EH (cell line): ENCODE measurements at places on chromosomes 1 and 21.
A peak's percentile ranks its signal among the peaks of the same experiment; 100 is the strongest.

DNA sequence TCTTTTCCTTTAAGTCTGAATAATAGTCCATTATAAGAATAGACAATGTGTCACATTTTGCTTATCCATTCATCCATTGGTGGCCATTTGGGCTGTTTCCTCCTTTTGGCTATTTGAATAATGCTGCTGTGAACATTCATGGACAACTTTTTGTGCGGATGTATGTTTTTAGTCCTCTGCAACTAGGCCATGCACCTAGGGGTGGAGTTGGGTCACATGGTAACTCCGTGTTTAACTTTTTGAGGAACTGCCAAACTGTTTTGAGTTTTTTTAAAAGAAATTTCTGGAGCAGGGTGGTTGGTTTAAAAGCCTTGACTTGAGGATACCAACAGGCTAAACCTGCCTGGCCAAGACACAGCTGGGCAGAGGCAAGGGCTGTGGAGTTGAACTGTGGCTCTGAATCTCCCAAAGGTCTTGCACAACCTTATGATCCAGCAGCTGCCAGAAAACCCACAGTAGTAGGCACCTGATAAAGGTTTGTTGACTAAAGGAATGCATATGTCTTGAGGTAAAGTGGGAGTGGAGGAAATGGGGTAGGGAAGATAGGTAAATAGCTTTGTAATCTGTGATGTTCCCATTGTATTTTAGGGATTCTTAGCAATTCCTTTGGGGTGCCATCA is 5.6 kb upstream of the RPTN start:
- no peak for DNase-seq

- no peak for DNase-seq
Observed at GRCh38 chr1:101233495-101233894, 3.3 kb upstream of the S1PR1 start.

DNA sequence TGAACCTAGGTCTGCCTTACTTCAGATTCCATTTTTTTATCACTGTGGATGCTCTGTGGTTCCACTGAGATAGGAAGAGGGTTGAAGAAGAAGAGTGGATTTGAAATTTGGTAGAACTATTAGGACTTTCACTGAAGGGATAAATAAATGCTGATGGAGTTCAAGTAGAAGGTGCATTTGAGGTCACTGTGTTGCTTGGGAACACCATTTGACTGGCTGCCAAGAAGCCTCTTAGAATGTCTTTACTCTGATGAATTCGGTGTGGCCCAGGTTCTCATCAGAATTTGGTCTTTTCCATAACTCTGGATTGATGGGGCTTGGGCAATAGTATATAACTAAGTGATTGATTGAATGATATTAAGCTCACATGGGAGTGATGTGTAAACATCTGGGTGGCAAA is 11.9 kb downstream of the XPR1 start:
- DNase-seq = peak; percentile 48

GRCh38 chr1:17082761-17083160 is 28.9 kb upstream of the SDHB start:
- no peak for DNase-seq

- peak; percentile 73 for DNase-seq
Observed at GRCh38 chr1:10973552-10973951, 38.9 kb upstream of the TARDBP start.
